Sigmoid colon (tissue), 7 donors: ENCODE measurements at places on chromosomes 2 and 18. TPM values are rescaled to one million over a fixed set of nuclear protein-coding genes. Genes with fewer than 3 reads are reported as not detected.

- no peak for DNase-seq
Measured at GRCh38 chr2:138023298-138023697, 59.0 kb downstream of the HNMT start.

Gene COLEC12
- 15.9 TPM for total RNA-seq

DNA sequence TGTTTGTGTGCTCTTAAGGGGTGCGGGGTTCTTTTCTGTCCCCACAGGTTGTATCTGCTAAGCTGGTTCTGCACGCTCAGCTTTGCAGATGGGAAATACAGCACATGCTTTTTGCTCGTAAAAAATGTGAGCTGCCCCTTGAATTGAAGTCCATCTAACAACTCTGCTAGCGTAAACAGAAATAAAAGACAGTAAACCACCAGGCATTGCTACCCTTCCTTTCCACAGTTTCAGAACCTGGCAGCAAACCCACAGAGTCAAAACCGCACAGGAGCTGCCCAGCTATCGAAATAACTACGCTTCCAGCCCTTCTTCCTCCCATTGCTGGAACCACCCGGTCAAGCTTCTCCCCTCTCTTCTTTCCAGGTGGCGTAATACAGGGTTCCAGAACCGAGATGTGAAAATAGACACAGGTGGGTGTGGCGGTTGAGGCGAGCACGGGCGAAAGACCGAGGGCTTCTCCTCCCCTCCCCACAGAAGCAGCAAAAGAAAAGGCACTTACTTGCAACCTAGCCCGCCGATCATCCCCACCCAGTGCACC lies 479 bp downstream of the SCN9A start:
- DNase-seq: no peak

DNA sequence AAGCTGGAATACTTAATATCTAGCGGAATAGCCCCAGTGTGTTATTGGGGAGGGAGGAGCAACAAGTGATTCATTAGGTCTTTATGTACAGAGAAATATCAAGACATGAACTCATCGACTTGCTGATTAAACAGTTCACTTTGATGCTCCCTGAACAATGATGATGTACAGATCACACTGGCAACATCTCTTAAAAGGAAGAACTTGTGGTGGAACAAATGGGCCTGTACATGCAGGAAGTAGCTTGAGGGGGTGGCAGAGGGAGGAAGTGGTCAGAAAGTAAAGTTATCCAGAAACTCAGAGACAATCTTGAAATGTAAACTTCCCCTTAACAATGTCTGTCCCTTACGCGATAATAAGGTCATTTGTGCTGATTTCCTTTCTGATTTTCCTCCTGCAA lies 90.5 kb downstream of the NXPH2 start:
- DNase-seq: no peak

DNA sequence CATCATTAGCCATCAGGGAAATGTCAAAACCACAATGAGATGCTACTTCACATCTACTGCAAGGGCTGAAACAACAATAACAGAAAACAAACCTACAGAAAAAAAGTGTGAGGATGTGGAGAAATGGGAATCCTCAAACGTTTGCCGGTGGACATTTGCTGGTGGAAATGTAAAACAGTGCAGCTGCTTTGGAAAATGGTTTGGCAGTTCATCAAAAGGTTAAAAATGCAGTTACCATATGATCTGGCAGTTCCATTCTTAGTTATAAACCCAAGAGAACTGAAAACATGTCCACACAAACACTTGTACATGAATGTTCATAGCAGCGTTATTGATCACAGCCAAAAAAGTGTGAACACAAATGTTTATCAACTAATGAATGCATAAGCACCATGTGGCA lies 44.2 kb downstream of the PROC start:
- DNase-seq: no peak

GRCh38 chr18:12422936-12423335 lies 15.2 kb downstream of the PRELID3A start:
- no peak for DNase-seq

DNA sequence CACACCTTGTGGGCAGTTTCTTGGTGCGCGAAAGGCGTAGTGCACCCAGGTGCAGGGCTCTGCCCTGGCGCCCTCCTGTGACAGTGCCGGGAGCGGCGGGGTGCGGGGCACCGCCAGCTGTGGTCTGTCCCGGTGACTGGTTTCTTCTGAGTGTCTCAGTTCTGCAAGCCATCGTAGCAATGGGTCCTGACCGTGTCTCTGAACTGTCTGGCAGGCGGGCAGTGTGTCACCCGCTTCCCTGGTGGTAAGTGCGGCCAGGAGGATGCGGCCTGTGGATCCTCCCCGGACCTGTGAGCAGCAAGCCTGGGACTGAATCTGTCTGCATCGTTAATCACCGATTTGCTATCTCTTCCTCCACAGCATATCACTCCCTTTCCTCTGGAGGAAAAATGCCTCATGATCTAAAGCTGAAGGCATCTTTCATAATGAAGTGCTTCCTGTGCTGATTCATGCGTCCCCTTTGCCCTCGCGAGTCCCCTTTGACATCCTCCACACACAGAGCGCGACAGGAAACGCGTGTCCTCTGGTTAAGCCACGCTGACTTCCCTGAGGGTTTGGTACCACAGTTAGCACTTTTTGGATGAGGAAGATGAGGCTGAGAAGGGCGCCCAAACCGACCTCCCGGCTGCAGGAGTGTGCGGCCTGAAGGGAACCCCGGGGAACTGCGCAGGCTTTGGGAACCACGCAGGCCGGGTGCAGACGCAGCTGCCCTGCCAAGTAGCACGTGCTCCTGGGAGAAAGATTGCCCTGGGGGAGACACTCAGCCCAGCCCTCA lies 416.0 kb upstream of the HS6ST1 start:
- no peak for DNase-seq

DNA sequence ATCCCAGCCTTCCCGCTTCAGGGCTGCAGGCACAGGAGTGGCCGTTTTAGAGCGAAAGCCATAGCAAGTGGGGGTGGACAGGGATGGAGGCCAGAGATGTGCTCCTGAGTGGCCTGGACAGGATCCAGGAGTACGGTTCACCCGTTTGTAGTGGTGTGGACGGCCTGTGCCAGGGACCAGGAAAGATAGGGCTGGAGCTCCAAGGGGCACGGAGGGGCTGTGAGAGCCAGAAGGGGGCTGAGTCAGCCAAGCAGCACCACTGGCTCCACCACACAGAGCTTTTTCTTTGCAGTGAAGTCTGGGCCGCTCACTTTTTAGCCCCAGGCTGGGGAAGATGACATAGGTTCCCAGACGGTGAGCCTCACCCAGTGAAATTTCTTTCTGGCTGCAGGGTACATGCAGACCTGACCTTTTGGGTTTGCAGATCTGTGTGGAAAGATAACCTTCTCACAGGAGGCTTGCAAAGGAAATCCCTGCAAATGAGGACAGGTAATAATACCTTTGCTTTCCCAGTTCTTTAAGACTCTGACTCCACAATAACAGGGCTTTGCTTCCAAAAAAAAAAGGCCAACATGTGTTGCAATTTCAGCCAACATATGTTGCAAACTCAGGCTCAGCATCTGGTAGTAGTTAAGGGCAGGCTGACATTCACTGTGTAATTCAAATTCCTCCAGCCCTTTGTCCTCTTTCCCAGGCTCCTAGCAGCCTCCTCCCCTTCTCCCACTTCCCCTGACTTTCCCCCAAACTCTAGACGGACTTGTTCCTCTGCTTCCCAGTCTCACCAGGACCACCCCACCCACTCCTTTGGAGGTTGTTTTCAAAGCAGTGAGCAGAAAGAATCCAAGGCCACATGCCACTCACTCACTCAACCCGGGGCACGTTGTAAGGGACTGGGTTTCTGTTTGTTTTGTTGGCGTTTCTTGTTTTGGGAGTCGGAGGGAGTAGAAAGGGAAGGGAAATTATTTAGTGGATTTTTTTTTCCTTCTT lies 20.3 kb upstream of the LAPTM4A start:
- DNase-seq: peak; percentile 85

Gene TCF7L1
- total RNA-seq: 7.1 TPM

Gene INO80D
- 17.4 TPM for total RNA-seq

Gene GALM
- total RNA-seq: 20.2 TPM

- DNase-seq: no peak
Measured at GRCh38 chr2:42492691-42493467, 903 bp downstream of the KCNG3 start.

Gene TRIM43
- total RNA-seq: not detected

Gene NGEF
- total RNA-seq: not detected

DNA sequence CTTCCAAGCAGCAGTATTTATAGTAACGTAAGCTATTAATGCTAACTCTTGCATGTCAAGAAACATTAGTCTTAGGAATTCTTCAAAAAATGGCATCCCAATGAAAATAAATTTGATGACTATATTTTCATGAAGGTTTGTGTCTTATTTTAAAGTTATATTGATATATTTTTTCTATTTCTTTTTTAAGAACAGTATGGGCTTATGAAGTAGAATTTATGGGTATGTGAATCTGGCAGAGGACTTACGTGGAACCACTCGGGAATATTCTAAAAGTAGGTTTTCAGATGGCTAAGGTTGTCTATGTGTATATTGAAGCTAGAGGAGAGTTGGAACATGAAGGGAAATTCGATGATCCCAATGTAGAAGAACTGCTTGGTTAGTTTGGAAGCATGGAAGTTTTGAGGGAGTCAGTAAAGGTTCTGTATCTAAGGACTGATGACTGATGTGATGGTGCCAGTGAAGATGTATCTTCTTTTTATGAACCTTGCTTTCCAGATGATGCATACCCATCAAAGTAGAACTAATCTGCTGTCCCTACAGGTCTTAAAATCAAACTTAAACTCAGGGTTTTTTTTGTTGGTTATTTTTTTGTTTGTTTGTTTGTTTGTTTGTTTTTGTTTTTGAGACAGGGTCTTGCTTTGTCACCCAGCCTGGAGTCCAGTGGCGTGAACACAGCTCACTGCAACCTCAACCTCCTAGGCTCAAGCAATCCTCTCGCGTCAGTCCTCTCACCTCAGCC lies 39.5 kb downstream of the DDX1 start:
- no peak for DNase-seq

Gene ABCG8
- not detected for total RNA-seq

DNA sequence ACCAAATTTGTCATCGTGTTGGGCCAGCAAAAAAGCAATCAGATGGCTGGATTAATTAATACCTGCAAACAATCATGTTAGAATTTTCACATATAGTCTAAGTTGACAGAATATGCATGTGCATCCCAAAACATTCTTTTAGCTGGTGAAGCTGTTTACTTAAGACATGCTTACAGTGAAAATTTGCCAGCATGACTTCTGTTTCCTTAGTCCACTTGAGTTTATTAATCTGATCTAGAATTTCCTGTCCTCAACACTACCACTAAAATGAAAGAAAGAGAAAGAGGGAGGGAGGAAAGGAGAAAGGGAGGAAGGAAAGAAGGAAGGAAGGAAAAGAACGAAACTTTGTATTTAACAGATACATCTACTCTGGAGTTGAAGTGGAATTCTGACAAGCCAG lies 2109.9 kb upstream of the PIK3C3 start:
- DNase-seq: no peak

DNA sequence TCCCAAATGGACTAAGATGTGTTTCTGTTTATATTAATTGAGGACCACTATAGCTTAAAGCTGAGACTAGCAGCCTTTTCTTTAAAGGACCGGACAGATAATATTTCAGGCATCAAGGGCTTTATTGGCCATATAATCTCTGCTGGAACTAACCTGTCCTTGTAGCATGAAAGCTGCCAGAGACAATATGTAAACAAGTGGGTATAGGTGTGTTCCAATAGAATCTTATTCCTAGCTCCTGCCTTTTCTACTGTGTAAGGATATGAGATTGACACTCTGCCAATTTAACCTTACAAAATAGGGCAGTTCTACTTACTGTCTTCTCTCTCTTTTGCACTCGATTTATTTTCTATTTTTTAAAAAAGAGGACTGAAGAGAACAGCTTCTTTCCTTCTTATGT lies 74.0 kb downstream of the RHBDD1 start:
- no peak for DNase-seq

DNA sequence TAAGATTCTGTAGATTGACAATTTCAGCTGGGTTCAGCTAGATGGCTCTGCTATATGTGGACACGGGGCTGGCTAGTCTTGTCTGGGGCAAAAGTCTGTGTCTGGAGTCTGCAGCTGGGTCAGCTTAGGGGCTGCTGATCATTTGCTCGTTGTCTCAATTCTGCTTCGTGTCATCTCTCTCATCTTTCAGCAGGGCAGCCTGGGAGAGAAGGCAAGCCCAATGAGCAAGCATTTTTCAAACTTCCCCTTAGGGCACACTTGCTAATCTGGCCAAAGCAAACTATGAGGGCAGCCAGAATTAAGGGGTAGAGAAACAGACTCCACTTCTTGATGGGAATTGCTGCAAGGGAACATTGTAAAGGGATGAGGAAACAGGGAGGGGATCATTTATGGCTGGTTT lies 462.6 kb downstream of the SLC4A3 start:
- DNase-seq: no peak

DNA sequence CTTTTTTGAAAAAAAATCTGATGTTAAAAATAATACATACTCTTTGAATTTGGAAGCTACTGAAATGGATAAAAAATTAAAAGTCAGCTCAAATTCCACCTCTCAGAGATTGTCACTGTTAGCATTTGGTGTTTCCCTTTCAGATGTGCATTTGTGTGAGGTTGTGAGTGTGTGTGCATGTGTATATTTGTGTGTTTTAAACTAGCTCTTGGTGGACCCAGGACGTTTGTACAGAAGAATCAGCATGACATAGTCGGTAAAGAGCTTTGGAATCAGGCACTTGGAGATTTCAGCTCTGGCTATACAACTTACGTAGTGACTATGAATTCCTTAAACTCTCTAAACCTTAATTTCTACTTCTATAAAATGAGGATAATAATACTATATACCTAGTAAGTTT lies 14.5 kb downstream of the SPATS2L start:
- DNase-seq: no peak

DNA sequence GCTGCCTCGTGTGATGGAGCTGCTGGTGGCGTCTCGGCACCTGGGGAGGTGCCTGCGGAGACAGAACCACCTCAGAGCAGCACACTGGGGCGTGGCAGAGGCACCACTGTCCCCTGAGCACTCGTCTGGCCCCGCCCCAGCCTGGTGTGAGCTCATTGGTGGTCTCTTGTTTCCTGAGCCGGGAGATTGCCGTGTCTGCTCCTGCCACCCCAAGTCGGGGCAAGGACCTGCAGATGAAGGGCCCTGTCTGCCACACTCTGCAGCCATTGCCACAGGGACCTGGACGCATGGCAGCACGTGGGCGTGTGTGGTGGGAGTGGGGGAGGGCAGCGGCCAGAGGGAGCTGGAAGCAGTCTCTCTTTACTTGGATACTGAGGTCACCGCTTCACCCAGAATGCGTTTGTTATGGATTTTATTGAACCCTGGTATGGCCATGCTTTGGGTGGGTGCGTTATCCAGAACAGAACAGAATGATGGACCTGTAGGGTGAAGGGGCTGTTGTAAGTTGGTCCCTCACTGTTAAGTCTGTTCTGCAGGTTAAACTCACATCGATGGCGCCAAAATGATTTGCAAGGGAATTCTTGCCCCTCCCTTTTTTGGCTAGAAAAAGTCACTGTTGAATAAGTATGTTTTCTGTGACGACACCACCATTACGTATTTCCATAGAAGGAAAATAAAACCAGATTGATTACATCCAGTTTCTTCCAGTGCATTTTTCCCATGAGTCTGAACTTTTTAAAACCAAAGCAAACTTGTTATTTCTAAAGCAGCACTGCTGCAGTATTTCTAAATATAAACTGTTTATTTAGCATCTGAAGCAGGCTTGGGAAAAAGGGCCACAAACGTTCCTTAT lies 92.0 kb downstream of the USP40 start:
- no peak for DNase-seq
